Activated naive CD4-positive, alpha-beta T cell treated with anti-CD3 and anti-CD28 coated beads, Interleukin-2, amount 50 U/mL, for 72 hours (primary cell): ENCODE measurements at places on chromosomes 2 and 18. TPM values are rescaled to one million over a fixed set of nuclear protein-coding genes. Genes with fewer than 3 reads are reported as not detected.

GRCh38 chr2:199383021-199383420 lies 74.7 kb downstream of the SATB2 start:
- DNase-seq = no peak

GRCh38 chr2:108029912-108030311 lies 43.6 kb downstream of the SLC5A7 start:
- no peak for DNase-seq

GRCh38 chr2:217599906-217600305 lies 402.9 kb downstream of the TNS1 start:
- DNase-seq = no peak

GRCh38 chr2:112757265-112757664 lies 7.1 kb downstream of the CKAP2L start:
- no peak for DNase-seq

DNA sequence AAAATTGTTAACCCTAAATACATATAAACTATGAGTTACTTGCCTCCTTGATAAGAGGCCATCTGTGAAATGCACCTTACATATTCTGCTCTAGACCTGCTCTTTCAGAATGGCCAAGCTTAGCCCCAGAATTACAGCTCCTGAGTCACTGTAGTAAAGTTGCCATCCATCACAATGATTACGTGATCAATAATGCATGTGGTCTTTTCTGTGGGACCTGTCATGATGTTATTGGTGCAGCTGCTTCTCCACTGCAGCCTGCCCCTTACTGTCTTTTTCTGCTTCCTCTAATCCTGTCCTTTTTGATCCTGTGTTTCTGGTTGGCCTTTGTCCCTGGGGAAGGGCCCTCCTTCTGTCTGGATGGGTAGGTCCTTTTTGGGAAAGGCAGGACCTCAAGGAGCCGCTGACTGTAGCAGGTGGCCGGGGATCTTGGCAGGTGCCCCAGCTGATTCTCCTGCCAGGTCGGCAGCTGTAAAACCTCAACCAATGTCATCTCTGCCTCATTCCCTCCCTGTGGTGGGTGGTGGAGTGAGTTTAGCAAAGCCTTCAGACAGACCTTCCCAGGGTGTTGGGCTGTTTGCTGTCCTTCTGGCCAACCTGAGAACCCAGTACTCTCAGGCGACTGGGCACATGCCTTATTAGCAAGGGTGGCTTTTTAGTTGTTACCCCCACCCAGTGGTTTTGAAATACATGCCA lies 126.2 kb upstream of the EML6 start:
- no peak for DNase-seq

Gene SERPINB11
- not detected for total RNA-seq

Gene CCDC178
- not detected for total RNA-seq

GRCh38 chr2:238502088-238502810 lies 75.5 kb downstream of the ASB1 start:
- no peak for DNase-seq

GRCh38 chr2:215119847-215120246 lies 18.6 kb downstream of the ABCA12 start:
- DNase-seq = no peak

Gene COL3A1
- total RNA-seq = not detected
